Kidney (tissue), 22 donors: ENCODE measurements at places on chromosomes 11 and 22. TPM values are rescaled to one million over a fixed set of nuclear protein-coding genes. Genes with fewer than 3 reads are reported as not detected.

The FOXR1 gene
- total RNA-seq, result not detected

The CHST1 gene
- total RNA-seq, result 2.8 TPM

The MTCH2 gene
- total RNA-seq, result 85.3 TPM

DNA sequence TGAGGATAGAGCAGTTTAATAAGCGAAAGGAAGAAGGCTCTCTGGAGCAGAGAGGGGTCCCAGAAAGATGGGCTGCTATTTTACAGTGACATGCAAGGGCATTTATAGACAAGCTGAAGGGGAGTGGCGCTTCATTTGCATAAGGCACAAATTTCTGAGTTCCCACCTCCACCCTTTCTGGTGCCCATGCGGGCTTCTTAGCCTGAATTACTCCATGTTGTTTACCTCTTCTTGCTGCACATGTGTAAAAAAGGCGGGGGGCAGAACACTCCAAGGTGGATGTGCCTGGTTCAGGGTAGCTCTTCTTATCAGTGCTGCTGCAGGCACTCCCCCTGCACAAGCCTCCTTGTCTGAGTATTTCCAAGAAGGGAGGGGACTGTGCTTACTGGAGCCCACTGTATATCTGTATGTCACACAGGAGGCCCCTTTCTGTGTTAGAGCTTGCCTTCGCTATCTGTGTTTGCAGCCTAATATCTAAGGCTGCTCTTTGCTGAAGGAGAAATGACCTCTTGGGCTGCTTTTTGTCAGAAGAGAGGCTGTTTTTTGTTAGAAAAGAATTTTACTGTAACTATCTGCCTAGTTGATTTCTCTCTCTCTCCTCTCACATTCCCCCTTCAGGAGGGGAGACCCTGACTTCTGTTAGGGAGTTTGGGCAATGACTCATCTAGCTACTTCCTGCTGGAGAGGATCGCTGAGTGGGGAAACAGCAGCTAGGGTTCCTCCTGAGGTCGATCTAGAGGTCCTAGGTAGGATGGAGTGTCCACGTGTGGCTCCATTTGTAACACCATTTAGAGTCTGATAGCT, 1057.0 kb upstream of the CNTN5 start:
- no peak for DNase-seq

DNA sequence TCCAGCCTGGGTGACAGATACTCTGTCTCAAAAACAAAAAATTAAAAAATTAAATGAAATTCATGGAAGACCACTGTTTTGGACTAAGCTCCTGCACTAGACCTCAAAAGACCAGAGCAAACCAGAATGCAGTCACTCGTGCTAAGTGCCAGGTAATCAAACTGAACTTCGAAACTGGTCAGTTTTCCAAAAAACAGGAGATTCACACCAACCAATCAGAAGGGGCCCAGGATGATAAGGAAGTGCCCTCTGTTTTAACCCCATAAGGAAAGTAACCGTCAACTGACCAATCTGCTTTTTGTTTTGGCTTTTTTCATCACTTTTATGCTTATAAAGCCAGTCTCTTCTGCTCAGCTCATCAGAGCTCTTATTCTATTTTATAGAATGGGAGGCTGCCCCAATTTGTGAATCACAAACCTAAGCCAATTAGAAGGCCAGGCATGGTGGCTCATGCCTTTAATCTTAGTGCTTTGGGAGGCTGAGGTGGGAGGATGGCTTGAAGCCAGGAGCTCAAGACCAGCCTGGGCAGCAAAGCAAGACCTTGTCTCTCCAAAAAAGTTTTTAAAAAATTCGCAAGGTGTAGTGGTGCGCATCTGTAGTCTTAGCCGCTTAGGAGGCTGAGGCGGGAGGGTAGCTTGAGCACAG, 10.1 kb upstream of the TOP3B start:
- no peak for DNase-seq

DNA sequence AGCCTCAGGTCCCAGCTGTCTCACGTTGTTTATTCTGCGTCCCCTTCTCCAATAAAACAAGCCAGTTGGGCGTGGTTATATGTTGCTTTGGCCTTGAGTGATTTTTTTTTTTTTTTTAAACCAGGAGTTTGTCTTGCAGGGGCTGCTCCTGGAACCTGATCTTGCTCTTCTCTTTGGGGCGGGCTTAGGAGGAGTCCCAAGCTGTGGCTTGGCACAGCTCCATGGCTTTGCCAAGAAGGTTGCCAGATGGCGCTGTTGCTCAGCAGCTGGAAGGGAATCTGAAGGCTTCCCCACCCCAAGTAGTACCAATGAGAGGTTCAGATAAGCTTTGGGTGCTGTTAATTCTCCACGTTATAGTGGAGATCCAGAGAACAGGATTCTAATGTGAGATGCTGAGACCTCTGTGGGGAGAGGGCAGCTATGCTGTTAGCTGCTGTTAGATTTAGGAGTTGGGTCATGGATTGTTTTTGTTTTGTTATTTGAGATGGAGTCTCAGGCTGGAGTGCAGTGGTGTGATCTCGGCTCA, 2.0 kb upstream of the FERMT3 start:
- DNase-seq, result peak; percentile 94
